ENCODE measurements at places on chromosomes 12 and 14. TPM values are rescaled to one million over a fixed set of nuclear protein-coding genes. Genes with fewer than 3 reads are reported as not detected.
A peak's percentile ranks its signal among the peaks of the same experiment; 100 is the strongest.

Gene RHEBL1
- polyA plus RNA-seq, result 1.00 TPM

Gene NANOG
- polyA plus RNA-seq, result 0.01 TPM

Gene MYF5
- polyA plus RNA-seq, result not detected

Gene SLC39A5
- polyA plus RNA-seq, result 0.28 TPM

Gene CLEC1A
- 4.8 TPM for polyA plus RNA-seq

DNA sequence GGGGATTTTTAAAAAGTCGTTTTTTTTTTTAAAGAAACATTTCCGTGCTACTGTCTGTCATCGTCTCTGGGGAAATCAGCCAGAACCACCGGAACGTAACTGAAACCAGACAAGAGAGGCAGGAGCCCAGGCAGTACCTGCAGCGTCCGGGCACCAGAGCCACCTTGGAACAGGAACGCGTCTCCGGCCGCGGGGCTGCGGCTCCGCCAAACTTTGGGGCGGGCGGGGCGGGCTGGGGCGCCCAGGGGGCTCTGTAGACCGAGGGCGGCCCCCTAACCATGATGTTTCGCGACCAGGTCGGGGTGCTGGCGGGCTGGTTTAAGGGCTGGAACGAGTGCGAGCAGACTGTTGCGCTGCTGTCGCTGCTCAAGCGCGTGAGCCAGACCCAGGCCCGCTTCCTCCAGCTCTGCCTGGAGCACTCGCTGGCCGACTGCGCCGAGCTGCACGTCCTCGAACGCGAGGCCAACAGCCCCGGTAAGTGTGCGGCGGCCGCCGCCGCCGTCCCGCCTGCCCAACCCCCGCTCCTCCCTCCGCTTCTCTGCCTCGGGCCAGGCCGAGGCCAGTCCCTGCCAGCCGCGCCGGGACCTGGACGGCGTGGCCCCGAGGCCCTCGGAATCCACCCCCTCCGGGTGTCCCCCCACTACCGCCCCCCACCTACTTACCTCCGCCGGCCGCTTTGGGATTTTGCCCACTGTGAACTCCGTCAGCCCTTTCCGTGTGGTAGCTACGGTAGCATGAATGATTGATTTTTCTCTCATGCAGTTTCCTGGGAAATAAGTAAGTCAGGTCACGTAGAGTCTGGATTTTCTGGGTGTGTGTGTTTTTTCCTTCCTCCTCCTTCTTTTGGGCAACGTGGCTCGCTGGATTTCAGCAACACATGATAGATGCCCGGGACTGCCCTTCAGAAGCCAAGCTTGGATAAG lies 972 bp downstream of the SAMD4A start:
- peak; percentile 71 for DNase-seq

GRCh38 chr14:99143793-99144192 lies 128.2 kb downstream of the BCL11B start:
- DNase-seq, result no peak

DNA sequence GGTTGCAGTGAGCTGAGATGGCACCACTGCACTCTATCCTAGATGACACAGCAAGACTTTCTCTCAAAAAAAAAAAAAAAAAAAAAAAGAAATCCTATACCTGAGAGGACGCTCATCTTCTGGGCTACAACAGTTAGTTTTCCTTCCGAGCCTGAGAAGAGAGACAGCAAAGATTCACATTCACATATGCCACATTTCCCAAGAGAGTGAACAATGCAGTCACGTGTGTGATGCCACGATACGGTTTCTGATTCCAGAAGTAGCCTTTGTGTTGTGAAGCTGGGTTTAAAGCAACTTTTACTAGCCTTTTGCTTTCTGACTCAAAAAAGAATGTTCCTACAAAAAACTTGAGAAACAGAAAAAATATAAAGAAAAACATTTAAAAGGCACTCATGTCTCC lies 19.5 kb downstream of the GCN1 start:
- DNase-seq, result no peak
